Fibroblast of the conjunctiva (primary cell): ENCODE measurements at places on chromosomes 3 and 15.

DNA sequence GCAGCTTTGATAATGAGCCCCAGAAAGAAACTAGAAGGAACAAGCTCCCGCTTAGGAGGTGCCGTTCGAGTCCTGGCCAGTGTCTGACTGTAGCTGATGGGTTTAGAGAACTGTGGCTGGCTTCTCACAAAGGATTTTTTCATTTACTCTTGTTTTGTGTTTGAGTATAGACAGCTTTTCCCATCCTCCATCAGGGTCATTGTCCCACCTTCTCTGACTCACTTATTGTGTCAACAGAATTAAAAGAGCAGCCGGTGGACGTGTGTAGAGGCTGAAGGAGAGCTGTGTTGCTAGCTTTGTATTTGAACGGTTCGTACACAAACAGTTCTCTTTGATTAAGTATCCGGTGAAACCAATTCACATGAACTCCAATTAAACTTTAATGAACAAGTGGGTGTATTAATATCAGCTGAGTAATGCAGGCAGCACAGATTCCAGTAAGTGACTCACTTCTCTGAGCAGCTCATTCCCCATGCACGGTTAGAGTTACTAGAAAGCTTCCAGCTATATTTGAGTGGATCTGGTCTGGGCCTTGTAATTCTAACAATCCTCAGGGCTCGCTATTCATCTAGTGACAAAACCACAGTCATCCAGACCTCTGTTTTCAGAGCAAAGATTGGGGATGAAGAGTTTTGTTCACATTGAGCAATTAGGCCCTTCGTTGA lies 141.0 kb downstream of the LPP start:
- peak; percentile 71 for DNase-seq

- no peak for DNase-seq
Observed at GRCh38 chr3:174216946-174217718, 642.0 kb upstream of the NAALADL2 start.

GRCh38 chr3:43870120-43870519 lies 179.4 kb downstream of the ABHD5 start:
- no peak for DNase-seq

DNA sequence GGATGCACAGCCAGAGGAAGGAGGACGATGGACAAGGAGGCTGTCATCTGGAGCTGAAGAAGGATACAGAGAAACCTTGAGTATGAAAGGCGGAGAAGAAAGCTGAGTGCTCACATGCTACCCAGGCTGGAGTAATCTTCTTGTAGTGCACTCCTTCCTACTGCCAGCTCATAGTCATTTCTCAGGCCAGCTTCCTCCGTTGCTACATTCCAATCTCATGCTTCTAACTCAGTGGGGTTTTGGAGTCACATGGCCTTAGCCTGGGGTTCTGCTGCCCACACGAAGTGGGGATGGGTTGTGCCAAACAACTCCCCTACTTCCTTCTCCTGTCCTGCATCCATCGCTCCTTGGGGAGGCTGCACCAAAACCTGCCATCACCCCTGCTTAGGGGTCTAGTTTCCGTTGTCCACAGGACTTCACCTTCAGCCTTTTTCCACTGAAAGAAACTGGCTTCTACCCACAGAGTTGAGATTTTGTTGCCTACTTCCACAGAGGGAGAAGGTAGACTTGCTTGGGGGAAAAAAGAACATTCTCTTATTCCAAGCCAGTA lies 239.9 kb downstream of the EPHB1 start:
- no peak for DNase-seq

- DNase-seq, result no peak
Observed at GRCh38 chr3:123285479-123285878, 83.7 kb downstream of the SEC22A start.

- DNase-seq, result peak; percentile 1
Observed at GRCh38 chr15:32743411-32744140, 25.8 kb downstream of the GREM1 start.
